ENCODE measurements at places on chromosomes 7 and 10.

DNA sequence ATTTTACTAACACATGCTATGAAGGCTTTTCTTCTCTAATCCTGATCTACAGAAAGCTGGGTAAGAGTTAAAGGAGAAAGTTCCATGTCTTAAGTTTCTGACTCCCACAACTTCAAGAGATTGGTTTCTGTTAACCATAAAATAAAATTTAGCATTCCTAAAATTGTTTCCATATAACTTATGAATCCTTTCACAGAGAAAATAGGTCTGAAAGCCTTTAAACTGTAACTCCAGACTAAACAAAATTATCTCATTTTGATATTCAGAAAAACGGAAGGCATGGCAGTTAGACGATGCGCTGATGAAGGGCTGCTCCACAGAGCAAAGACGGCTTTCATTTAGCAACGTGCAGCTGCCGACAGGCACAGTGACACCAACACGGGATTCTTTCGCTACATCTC is 133.3 kb downstream of the SLC25A13 start:
- DNase-seq = no peak

- DNase-seq = no peak
These were observed 744 bp downstream of the FRAT2 start for GRCh38 chr10:97333601-97334369.

GRCh38 chr10:125857185-125857760 is 23.8 kb downstream of the DHX32 start:
- DNase-seq = no peak

DNA sequence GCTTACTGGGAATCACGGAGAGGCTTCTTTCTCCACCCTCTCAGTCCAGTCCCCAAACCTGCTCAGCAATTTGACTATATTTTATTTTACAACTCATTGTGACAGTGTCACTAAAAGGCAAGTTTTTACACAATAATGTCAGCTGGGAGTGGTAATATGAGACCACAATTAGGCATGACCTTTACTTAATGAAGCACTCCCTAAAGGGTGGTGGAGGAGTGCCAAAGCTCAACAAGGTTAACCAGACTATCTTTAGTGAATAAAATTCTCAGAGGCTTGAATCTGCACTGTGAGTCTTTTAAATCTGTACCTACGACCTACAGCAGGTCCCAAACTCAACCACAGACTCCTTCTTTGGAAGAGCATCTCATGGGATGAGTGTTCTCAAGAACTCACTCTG is 215.6 kb downstream of the TAX1BP1 start:
- no peak for DNase-seq

GRCh38 chr10:97506199-97506991 is 7.7 kb downstream of the UBTD1 start:
- no peak for DNase-seq

- no peak for DNase-seq
These were observed 2.9 kb downstream of the PCBD1 start for GRCh38 chr10:70885481-70885880.

- DNase-seq = no peak
These were observed 32.4 kb upstream of the CCDC7 start for GRCh38 chr10:32413513-32413912.

DNA sequence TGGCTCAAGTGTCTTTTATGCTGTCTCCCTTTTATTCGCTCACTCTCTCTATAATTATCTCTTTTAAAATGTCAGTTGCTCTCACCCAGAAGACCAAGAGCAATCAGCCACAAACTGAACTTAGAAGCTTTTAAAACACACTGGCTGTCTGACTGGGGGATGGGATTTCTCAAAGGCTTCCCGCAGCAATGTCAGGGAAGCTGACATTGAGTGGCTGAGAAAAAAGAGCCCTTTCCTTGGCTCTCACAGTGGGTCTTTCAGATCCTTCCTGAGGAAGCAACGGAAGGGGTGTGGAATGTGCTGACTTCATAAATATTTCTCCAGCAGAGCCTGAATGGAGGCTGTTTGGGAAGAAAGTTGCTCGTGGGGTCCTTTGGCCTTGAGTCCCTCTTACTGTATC is 445.7 kb upstream of the C7orf33 start:
- DNase-seq = no peak

DNA sequence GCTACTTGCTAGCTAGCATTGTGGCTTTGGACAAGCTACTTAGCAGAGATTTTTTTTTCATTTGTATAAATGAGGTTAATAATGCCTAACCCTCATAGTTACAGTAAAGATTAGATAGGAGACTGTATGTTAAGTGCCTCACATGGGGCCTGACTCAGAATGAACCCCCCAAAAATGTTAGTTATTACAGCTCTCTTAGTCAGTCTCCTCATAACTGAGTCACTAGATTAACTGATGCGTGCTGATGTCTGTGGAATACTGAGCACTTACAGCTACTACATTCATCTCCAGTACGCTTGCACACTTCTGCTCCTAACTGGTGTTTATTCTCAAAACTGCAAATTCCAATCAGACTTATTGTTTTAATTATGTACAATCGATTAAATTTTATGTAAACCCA is 315.3 kb downstream of the SNX13 start:
- DNase-seq = no peak

GRCh38 chr7:129865925-129866201 is 86.9 kb downstream of the UBE2H start:
- DNase-seq = no peak

GRCh38 chr10:119306514-119306951 is 99.2 kb downstream of the GRK5 start:
- no peak for DNase-seq

GRCh38 chr7:89771003-89771636 is 383.1 kb upstream of the STEAP1 start:
- DNase-seq = no peak

DNA sequence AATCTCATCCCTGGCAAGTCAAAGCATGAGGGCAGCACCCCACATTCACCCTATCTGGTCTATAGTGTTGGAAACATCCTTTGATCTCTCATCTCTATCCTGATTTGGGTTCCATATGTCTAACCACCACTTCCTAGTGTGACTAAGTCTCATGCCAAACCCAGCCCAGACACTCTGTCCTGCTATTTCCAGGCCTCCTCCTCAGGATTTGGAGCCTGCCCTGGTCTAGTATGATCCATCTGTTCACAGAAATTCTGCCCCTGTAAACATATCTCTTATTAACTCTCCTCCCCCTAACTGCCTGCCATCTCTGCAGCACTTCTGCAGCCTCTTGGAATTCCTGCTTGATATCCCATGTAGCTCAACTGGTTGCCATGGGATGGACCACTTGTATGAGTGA is 320.9 kb upstream of the IMMP2L start:
- DNase-seq = peak; percentile 49

DNA sequence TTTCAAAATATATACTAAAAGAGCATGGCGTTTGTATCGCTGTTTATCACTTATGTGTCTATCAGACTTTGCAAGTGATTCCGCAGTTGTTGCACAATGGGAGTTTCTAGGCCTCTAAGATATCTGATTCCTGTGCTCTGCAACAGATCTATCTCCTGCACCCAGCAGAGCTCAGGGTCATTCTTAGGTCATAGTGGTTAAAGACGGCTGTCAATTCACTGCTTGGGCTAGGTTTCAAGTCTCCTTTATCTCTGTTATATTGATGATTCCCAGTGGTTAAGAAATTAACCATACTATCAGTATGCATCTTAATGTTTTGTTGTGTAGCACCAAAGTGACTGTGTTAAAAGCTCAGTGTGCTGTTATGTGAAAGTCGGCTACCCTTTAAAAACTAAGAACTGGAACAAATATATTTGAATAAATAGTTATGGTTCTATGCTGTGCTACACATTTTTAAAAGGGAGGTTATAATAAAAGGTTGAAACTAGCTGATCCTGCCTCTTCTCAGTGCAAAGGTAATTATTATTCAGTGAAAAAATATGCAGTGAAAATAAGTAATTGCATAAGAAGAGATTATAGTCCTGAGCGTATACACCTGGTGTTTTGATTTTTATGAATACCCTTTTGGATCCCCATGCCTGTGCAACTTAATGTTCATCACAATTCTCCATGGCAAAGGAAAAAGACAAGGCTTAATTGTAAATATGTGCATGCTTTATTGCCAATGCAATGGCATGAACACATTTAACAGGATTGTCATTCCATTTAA is 24.0 kb downstream of the HOXA1 start:
- no peak for DNase-seq

GRCh38 chr10:132057191-132057681 is 8.5 kb upstream of the JAKMIP3 start:
- no peak for DNase-seq

GRCh38 chr7:149473251-149473650 is 12.4 kb upstream of the ZNF777 start:
- no peak for DNase-seq

GRCh38 chr7:139355320-139355719 is 4.4 kb upstream of the LUC7L2 start:
- DNase-seq = no peak

DNA sequence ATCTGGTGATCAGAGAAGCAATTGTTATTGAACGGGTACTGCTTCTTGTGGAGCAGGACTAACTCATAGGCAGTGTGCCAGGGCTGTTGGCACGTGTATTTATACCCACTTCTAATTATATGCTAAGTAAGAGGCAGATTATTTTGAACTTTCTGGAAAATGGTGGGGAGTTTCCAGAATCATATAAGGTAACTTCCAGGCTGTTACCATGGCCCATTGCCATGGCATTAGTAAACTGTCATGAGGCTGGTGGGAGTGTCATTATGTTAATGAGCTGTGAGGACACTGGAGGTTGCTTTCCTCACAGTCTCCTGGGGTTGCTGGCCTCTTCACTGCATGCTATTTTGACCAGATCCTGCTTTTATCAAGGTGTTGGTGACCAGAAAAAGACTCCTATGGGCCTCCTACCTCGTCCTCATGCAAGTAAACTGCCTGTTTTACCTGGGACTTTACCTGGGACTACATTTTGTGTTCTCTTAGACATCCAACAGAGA is 122.6 kb downstream of the KCND2 start:
- DNase-seq = no peak

- DNase-seq = no peak
These were observed 33.1 kb downstream of the DENND2A start for GRCh38 chr7:140607441-140607989.

DNA sequence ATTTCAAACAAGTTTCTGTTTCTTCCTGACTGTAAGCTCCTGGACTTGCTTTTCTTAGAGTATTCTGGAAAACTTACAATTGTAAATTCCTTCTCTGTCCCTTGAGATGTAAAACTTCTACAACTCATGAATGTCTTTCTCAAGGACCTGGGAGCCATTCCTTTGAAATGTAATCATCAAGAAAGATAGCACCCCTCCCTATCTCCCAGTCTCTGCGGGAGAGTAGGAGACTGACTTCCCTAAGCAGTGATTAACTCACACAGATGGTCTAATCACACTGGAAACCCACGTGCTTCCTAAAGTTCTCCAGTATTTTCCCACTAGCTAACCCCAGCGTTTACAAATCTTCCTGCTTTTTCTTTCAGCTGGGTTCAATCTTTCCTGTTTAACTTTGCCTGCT is 549.4 kb downstream of the SORCS1 start:
- no peak for DNase-seq

- DNase-seq = no peak
These were observed 169.6 kb upstream of the KLF6 start for GRCh38 chr10:3954615-3955014.

DNA sequence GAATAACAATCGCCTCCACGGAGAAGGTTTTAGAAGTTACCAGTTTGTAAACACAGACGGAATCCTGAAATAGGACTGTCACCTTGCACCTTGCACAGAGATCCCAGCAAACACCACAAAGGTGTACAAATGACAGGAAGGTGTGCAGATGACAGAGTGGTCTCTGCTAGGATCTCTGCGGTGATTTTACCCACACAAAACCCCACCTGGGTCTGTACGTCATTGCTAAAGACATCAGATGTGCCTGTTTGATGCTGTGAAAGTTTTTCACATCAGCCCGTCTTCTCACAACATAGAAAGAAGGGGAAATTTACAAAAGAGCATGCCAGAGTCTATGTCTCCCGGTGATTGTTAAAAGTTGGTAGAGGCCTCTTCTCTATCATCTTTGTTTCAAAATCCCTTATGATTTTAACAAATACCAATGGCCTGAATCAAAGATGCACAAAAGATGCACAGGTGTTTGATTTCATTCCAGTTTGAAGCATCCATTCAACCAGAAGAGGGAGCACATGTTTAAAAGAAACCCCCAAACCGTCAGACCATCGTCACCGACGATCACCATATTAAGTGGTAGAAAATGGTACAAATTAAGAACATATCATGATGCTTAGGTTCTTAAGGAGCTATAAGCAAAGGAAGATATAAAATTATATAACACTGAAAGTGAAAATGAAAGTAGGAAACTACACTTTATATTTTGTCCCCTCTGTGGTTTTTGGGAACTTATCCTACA is 576.5 kb downstream of the PTPRN2 start:
- no peak for DNase-seq

Measured in NCI-H524 (cell line).